Activated CD4-positive, alpha-beta T cell treated with anti-CD3 and anti-CD28 coated beads for 24 hours (primary cell): ENCODE measurements at places on chromosomes 1 and 21.
A peak's percentile ranks its signal among the peaks of the same experiment; 100 is the strongest.

GRCh38 chr1:100778748-100779147 is 59.2 kb downstream of the VCAM1 start:
- no peak for DNase-seq

GRCh38 chr1:104195395-104195794 is 445.7 kb downstream of the AMY1C start:
- DNase-seq, result no peak

GRCh38 chr1:94929351-94930217 is 2.7 kb upstream of the CNN3 start:
- no peak for DNase-seq

- no peak for DNase-seq
These were observed 15.4 kb downstream of the NOL9 start for GRCh38 chr1:6538956-6539355.

- no peak for DNase-seq
These were observed 2.2 kb downstream of the LAD1 start for GRCh38 chr1:201396861-201397464.

DNA sequence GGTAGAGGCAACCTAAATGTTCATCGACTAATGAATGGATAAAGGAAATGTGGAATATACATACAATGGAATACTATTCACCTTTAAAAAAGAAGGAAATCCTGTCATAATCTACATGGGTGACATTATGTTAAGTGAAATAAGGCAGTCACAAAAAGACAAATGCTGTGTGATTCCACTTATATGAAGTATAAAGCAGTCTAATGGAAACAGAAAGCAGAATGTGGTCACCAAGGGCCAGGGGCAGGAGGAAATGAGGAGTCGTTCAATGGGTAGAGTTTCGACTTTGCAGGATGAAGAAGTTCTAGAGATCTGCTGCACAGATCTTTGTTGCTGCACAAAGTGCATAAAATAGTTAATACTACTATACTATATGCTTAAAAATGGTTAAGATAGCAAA is 7.8 kb downstream of the DIPK1A start:
- DNase-seq, result no peak

DNA sequence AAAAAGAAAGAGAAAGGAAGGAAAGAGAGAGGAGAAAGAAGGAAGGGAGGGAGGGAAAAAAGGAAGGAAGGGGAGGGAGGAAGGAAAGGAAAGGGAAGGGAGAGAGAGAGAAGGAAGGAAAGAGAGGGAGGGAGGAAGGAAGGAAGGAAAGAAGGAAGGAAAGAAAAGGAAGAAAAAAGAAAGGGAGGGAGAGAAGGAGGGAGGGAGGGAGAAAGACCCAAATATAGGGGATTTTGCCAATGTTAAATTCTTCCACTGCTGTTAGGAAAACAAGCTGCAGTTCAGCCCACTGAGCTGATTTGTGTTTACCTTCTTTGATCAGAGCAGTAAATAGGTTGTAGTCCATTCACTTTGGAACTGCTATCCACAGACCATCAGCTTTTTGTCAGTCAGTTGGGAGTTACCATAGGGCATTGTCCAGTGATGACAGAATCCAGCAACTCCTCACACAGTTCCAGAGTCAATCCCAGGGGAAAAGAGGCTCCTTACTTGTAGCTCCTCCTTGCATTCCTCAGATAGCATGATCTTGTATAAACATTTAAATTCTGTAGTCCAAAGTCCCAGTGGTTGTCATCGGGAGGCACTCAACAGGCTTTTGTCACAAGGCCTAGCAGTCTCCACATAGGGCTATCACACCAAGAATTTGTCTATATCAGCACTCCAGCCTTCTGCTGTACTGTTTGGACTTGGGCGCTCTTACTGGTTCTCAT is 13.5 kb upstream of the PPP1R8 start:
- no peak for DNase-seq

GRCh38 chr1:186785503-186785902 is 43.2 kb upstream of the PLA2G4A start:
- DNase-seq, result no peak

DNA sequence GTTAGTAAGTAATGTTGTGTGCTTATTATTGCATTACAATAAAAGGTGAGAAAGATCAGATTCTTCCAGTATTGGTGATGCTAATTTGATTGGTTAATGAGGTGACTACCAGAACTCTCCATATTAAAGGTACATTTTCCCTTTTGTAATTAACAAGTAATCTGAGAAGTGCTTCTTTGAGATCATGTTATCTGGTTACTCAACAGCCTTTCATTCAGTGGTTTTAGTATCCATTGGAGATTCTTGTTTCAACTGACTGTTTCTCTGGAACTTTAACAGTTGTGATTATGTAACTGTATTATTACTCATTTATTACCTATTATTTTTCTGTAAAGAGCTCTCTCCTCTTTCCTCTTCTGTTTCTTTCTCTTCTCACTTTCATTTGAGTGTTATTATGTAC is 86.7 kb downstream of the PEX14 start:
- no peak for DNase-seq

GRCh38 chr21:27077501-27077900 is 110.6 kb upstream of the ADAMTS5 start:
- no peak for DNase-seq

- DNase-seq, result no peak
These were observed 228.8 kb downstream of the TGFB2 start for GRCh38 chr1:218573925-218574324.

DNA sequence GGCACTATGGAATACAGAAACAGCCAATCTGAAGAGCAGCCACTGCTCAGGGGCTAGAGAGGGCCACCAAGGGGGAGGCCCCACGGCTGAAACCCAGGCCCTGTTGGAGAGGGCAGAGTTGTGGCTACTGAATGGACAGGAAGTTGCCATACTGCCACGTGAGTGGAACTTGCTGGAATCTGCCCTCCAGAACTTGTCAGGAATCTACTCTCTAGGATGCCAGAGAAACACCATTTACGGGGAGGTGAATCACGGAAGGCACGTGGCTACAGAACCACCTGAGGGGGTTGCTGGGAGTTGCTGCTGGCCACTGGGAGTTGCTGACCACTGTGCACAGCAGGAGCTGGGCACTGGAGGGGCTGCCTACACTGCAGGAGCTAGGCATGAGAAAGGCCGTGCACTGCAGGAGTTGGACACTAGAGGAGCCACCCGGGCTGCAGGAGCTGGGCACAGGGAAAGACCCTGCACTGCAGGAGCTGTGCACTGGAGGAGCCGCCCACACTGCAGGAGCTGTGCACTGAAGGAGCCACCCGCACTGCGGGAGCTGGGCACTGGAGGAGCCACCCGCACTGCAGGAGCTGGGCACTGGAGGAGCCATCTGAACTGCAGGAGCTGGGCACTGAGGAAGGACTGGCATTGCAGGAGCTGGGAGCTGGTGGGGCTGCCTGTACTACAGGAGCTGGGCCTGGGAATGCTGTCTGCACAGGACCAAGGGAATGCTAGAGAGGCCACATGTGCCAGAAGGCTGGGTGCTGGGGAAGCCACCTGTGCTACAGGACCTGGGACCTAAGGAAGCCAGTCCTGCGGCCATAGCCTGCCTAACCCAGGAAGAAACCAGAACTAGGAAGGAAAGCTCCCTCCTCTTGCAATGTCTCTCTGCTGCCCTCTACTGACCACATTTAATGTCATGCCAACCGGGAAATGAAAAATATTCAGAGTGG is 343.4 kb downstream of the MATN1 start:
- peak; percentile 40 for DNase-seq

- no peak for DNase-seq
These were observed 112.9 kb downstream of the PCNX2 start for GRCh38 chr1:233182587-233182986.
